ENCODE measurements at places on chromosomes 16 and 17.
A peak's percentile ranks its signal among the peaks of the same experiment; 100 is the strongest.

DNA sequence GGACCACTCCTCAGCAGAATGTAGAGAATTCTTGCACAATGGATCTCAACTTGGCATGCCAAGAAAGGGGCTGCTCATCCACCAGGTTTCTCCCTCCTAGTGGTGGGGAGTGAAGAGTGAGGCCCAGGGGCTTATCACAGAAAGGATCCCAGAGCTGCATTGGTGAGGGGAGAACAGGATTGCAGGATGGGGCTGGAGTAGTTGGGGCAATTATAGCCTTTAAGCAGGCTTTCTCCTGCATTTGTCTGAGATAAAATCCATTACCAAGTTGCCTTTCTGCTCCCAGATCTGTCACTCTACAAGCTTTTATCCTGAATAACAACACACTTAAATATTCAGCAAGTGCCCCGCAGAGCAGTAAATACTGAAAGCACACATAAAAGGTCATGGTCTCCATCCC lies 130.8 kb upstream of the CES5A start:
- no peak for DNase-seq

DNA sequence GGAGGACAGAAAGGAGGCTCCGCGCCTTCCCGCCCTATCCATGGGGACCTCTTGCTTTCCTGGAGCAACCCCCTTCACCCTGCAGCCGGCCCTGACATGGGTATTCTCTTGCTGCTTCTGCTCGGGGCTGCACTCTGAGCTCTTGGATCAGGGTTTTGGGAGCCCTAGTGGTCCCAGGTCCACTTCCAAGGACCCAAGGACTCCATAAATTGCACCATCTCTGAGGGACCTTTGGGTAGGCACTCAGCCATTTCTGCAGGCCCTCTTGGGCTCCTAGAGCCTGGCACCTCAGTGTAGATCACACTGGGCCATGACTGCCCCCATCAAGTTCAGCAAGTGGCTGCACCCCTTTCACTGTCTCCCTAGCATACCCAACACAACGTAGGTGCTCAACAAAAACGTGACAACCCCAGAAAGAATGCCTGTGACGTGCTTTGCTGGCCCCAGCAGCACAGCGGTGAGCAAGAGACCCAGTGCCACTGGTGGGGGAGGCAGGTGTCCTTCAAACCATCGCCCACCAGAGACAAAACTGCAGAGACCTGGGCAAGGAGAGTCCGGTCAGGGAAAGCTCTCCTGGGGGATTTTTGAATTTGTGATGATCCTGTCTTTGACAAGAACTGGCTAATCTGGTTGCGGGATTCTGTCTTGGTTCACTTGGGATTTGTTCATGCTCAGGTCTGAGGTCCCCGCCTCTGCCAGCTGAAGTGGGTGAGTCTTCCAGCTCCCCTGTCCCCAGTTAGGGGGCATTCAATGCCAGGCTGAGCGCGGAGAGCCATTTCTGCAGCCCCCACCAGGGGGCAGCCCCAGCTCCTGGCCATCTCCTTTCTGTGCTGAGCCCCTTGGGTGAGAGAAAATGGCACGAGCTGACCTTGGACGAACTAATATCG lies 2.5 kb upstream of the RAB11FIP4 start:
- DNase-seq, result peak; percentile 14

- peak; percentile 16 for DNase-seq
These were observed 7.1 kb downstream of the NXPH3 start for GRCh38 chr17:49582789-49583188.

GRCh38 chr17:78684026-78684425 lies 98.0 kb downstream of the CYTH1 start:
- no peak for DNase-seq

- DNase-seq, result no peak
These were observed 373.3 kb downstream of the SLC39A11 start for GRCh38 chr17:72719206-72719577.

DNA sequence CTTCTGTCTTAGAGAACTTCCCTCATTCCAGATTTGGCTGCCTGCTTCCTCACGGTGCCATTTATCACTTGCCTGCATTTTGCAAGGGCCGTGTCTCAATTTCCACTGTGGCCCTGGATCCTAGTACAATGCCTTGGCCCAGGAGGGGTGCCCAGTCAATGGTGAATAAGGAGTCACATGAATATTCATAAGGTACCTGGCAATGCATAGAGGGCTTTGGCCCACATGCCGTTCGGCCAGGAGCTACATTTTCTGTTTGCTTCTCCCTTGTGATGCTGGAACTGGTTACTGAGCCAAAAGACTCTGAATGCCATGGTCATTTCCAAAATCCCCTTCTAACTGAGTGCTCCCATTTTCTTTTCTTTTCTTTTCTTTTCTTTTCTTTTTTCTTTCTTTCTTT lies 4.8 kb upstream of the PIRT start:
- no peak for DNase-seq

GRCh38 chr16:7086822-7087616 lies 245.6 kb upstream of the RBFOX1 start:
- DNase-seq, result no peak

DNA sequence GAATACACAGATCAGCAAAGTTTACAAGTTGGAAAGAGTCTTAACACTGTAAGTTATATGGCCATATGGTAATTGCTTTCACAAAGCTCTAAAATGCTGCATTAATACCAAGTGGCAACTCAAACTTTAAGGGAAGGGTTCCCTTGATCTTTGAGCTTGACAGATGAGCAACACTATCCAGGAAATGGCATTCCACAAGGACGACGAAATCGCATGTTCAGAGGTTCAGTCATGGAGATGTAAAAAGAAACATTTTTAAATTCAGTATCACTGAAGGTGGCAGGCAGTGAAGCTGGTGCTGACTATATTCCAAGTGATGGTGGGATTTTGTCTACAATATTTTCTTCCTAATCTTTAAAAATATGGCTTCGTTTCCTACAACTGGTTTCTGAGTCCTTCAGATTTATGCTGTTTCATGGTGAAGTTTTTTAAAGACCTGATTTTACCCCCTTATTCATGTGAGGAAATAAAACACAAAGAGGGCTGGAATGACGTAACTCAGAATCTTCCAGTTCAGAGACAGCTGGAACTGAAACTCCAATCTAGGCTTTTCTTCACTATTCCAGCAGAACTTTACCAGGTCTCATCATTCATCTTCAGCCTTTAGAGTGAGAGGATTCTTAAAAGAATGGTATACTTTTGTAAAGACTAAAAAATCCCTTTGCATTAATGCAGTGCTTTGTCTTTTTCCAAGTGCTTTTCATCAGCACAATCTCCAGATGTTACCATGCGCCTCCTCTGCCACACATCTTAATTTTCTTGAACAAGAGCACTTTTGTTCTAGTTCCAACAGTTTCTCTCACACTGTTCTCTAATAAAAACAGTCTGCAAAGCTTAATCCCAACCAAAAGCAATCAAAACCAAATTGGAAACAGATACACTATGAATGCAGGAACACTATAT lies 20.2 kb downstream of the CHCT1 start:
- peak; percentile 65 for DNase-seq

- no peak for DNase-seq
These were observed 3.6 kb downstream of the SNTB2 start for GRCh38 chr16:69190598-69190997.

- DNase-seq, result no peak
These were observed 63.0 kb upstream of the CBX4 start for GRCh38 chr17:79902146-79902791.

GRCh38 chr17:8369944-8370343 lies 6.6 kb downstream of the KRABD2 start:
- no peak for DNase-seq

GRCh38 chr16:67842509-67843342 lies 606 bp downstream of the THAP11 start:
- DNase-seq, result peak; percentile 31

GRCh38 chr16:10138881-10139280 lies 43.3 kb downstream of the GRIN2A start:
- DNase-seq, result no peak

- DNase-seq, result no peak
These were observed 154.1 kb upstream of the SOX9 start for GRCh38 chr17:71966459-71967313.

DNA sequence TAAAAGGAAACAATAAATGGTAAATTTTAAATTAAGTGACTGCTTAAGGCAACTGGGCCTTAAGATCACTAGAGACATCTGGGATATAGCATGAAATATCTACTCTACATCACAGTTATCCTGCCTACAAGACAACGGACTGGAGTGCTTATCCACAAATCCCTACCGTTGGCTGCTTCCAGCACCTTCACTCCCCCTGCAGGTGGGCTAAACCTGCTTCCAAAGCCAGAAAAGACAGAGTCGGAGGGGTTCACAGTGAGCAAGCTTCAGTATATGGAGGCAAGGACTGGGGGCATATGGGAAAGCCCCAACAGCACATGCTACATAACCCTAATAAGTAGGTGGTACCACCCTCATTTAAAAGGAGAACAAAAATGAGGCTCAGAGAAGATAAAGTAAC lies 45.3 kb downstream of the GRIN2A start:
- no peak for DNase-seq

- no peak for DNase-seq
These were observed 64.2 kb upstream of the ZNF469 start for GRCh38 chr16:88318521-88318920.

- peak; percentile 78 for DNase-seq
These were observed 38.4 kb downstream of the TOM1L2 start for GRCh38 chr17:17933775-17934174.

DNA sequence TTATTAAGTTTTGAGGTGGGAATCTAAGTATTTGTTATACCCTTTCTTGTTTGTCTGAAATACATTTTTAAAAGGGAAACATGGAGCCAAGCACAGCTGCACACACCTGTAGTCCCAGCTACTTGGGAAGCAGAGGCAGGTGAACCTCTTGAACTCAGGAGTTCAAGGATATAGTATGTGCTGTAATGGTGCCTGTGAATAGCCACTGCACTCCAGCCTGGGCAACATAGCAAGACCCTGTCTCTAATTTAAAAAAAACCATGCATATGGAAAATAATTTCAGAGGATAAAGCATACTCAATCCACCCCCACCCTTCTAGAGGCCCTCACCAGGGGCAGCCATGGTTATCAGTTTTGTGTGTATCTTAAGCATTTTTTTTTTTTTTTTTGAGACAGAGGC lies 3.4 kb upstream of the DDX19B start:
- DNase-seq, result no peak

DNA sequence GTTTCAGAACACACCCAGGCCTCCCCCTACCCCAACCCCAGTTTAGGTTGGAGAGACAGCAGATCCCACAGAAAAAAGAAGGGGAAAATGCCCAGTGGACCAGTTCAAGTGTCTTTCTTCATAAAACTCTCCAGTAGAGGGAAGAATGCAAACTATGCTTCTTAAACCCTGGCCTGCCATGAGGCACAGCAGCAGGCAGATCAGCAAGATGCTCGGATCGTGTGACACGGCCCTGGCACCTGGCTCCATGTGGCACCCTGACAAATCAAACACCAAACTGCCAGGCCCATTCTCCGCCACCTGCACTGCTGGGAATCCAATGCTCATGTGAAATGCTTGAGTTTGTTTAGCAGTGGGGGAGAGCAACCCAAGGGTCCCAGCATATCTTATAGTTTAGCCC lies 166.8 kb downstream of the SOX9 start:
- no peak for DNase-seq

Measured in fibroblast of skin of right quadriceps (primary cell).